ENCODE measurements at places on chromosomes 6 and 20.

DNA sequence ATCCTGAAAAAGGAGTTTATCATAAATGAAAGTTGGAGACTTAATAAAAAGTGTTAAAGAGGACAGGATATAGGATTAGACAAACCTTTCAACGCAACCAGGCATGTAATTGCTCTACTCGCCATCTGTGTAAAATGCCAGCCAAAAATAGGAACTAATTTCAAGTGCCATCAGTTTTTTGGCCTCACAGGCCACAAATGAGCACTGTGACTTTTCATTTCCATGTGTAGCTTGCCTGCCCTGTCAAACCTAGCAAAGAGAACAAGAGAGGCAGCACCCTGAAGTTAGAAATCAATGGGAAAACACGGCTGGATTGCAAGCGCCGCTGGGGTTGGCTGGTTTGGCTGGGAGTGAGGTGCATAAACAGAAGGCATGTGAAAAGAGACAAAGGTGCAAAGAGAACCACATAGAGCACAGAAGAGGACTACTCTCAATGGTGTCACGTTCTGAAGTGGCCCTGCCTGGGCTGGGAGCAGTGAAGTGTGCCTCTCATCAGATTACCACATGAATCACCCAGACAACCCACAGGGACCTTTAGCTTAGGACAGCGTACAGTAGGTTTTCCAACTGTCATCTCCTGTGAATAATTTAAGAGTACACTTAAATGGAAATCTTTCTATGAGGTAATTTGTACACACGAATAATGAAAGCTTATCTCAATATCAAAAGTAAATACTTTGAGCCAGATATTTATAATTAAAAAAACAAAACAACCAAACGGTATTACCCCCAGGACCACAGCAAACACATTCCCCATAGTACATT lies 78.0 kb upstream of the NHSL1 start:
- DNase-seq, result no peak

DNA sequence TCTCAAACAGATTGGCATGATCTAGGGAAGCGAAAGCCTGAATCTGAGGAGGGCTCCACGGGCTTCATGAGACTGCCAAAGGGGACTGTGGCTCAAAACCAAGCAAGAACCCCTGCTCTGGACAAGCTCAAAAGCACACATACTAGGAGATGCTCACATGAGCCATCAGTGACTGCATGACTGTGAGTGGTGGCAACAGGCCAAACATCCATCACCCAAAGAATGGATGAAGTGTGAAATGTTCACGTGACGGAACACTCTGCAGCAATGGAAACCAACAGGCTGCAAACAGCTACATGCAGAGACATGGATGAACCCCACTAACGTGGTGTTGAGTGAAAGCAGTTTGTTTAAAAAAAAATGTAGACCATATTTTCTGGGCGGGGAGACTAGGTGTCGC lies 136.3 kb downstream of the PREX1 start:
- DNase-seq, result peak; percentile 12

DNA sequence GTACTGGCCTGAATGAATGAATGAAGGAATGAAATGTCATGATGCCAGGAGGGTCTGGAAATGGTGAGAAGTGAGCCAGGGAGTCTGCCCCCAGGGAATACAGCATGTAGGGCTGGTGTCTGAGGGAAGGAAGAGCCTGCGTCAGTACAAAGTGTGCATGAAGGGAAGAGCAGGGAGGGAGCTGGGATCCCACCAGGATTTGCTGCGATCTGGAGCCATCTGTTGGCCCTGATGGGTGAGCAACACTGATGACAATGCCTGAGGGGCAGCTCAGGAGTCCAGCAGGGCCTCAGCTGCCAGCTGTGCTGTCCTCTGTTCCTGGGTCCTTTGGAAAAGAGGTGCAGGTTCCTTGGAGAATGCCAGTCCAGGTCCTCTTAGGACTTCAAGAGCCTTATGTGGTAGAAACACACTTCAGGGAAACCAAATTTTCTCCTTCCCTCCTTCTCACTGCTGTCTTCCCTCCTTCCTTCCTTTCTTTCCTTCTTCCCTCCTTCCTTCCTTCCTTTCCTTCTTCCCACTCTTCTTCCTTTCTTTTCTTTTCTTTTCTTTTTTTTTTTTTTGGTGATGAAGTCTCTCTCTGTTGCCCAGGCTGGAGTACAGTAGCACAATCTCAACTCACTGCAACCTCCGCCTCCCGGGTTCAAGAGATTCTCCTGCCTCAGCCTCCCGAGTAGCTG lies 11.5 kb downstream of the BPI start:
- DNase-seq, result peak; percentile 8

DNA sequence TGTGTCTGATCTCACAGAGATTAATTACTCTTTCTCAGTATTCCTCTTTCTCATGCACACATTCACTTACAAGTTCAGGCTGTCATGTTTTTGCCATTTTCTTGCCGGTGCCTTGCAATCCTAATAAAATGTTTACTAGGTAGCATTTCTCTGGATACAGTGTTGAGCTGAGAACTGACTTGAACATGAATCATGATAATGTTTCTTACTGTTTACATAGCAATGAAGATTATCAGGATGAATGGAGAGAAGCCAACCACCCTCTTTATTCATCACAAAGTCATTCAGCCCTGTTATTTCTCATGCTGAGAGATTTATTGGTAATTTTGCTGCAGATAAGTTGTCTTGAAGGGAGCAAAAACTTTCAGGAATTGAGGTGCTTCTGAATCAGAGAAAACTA lies 185.5 kb upstream of the ECI2 start:
- peak; percentile 64 for DNase-seq

DNA sequence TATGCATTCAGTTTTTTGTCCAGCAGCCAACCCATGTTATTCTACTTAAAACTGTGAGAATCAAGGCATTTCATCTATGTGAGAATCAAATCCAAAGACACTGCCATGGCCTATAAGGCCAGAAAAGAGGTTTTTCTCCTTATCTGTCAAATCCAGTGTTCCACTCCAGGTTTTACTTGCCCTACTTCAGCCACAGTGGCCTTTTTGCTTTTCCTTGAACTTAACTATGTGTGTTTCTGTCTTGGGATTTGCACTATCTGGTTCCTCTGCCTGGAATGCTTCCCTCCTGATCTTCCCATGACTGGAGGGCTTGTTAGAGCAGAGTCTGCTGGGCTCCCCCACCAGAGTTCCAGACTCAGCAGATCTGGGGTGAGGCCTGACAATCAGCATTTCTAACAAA lies 113.1 kb upstream of the DOK5 start:
- DNase-seq, result no peak

Measured in MCF 10A (cell line).